ENCODE measurements at places on chromosomes 11 and 22. TPM values are rescaled to one million over a fixed set of nuclear protein-coding genes. Genes with fewer than 3 reads are reported as not detected.

Gene WBP2NL
- not detected for total RNA-seq

Gene KRTAP5-11
- total RNA-seq = not detected

Gene AP5B1
- 11.2 TPM for total RNA-seq

Gene TMPRSS6
- not detected for total RNA-seq

Gene MMP13
- total RNA-seq = not detected

Gene SLCO2B1
- 6.3 TPM for total RNA-seq

Gene CARD16
- total RNA-seq = not detected

All from A549 treated with DMSO at 1 μM for 4 hours (cell line).